ENCODE measurements at places on chromosomes 1 and 21. TPM values are rescaled to one million over a fixed set of nuclear protein-coding genes. Genes with fewer than 3 reads are reported as not detected.

MYCL gene
- 0.12 TPM for total RNA-seq

AIM2 gene
- total RNA-seq, result not detected

SLC1A7 gene
- 0.13 TPM for total RNA-seq

TARS2 gene
- 12.2 TPM for total RNA-seq

PLK3 gene
- total RNA-seq, result 29.7 TPM

PLPPR5 gene
- not detected for total RNA-seq

NHLH2 gene
- not detected for total RNA-seq

ATXN7L2 gene
- 1.8 TPM for total RNA-seq

IL20 gene
- not detected for total RNA-seq

SERPINC1 gene
- total RNA-seq, result 0.12 TPM

DCST2 gene
- total RNA-seq, result not detected

TMEM125 gene
- not detected for total RNA-seq

STPG1 gene
- total RNA-seq, result 3.0 TPM

TXLNA gene
- 87.7 TPM for total RNA-seq

TBX15 gene
- total RNA-seq, result 0.25 TPM

RGS16 gene
- 0.87 TPM for total RNA-seq

KRTAP13-1 gene
- not detected for total RNA-seq

ZBTB7B gene
- 19.3 TPM for total RNA-seq

CASQ1 gene
- 0.50 TPM for total RNA-seq

FCRLA gene
- total RNA-seq, result 0.25 TPM

ADIPOR1 gene
- total RNA-seq, result 163 TPM
